ENCODE measurements at places on chromosomes 4 and X. TPM values are rescaled to one million over a fixed set of nuclear protein-coding genes. Genes with fewer than 3 reads are reported as not detected.

GRCh38 chrX:20680998-20681397 is 414.3 kb upstream of the RPS6KA3 start:
- no peak for DNase-seq

GRCh38 chr4:125833-126232 is 1.5 kb downstream of the ZNF718 start:
- no peak for DNase-seq

DNA sequence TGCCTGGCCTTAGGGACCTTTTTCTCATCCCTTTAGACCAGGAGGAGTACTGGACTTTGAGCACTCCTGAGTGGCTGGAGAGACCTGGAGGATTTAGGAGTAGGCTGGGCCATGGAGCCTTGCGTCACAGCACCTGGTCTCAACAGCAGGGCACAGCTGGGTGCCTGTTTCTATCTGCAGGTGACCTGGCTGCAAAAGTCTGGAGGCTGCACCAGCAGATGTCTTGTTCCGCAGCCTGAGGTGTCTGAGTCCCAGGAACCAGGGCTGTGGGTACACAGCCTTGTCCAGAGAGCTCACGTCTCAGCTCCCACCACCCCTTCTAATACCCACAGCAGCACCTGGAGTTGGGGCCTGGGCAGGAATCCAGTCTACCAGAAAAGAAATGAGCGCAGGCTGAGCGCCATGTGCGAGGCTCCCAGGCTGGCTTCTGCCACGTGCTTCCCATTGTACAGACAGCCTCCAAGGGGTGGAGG is 5.0 kb upstream of the NSD2 start:
- DNase-seq = no peak

DNA sequence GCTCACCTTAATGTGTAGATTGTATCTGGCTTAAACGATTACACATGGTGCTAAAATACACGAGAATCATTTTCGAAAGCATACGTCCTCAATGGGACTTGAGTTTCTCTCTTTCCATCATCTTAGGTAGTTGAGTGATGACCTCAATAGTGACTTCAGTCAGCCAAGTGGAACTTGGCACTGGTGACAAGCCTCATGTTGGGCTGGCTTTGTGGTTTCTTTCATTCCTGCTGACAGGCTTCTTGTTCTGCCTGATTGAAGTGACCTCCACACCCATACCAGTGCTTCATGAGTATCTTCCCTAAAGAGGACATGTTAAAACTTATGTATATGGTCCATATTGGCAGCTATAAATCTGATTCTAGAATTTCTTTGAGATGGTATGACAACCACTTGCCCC is 159.1 kb upstream of the WDR1 start:
- no peak for DNase-seq

Gene KLHL4
- under 0.01 TPM for total RNA-seq

DNA sequence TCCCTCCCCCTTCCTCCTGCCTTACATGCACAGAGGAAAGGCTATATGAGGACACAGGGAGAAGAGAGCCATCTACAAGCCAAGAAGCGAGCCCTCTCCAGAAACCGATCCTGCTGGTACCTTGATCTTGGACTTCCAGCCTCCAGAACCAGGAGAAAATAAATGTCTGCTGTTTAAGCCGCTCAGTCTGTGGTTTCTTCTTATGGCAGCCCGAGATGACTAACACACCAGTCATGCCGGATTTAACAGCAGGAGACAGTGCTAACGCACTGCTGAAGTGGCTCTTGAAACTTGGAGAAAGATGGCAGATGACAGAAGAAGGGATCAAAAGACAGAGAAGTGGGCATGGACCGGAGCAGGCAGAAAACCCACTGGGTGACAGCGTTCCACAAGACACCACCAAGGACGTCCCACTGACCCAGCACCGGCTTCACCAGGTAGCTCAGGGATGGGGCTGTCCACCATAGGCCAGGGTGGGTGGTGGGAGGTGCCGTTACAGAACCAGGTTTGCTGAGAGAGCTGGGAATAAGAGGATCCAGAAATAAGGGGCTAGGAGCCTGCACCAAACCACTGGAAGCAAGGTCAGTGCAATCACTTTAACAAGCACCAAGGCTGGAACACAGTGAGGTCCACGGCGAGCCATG is 6.2 kb upstream of the MAN2B2 start:
- DNase-seq = no peak

DNA sequence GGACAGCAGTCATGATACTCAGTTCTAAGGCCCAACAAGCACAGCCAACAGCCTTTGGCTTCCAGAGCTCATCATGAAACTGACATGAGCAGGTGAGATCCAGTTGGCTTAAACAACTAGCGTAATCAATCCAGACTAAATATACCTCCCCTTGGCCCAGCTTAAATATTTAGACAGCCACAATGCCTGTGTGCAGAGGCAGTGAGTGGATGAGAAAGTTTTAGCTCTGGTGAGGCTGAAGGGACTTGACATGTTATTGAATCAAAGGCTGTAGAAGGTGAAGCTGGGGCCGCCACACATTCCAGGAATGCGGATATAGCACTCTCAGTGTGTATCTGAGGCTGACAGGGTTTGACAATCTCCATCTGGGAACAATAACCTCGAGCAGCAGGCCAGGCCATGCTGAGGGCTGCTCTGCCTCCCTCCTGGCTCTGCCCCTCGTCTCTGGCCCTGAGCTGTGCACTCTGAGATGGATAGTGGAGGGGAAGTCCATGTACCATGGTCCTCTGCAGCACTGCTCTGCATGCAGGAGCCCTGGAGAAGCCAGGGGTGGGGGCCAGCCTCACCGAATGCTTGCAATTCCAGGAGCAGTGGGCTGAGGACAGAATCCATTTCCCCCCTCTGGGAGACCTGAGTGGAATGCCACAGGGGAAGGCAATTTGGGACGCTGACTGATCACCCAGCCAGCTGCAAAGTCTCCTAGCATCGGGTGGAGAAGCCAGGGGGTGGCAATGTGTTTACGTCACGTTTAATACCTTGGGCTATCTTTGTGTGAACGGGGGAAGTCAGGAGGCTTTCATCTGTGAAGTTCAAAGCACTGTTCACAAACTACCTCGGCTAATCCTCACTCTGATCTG is 37.3 kb upstream of the RASL11B start:
- no peak for DNase-seq

Gene SPIN2A
- total RNA-seq = 2.0 TPM

DNA sequence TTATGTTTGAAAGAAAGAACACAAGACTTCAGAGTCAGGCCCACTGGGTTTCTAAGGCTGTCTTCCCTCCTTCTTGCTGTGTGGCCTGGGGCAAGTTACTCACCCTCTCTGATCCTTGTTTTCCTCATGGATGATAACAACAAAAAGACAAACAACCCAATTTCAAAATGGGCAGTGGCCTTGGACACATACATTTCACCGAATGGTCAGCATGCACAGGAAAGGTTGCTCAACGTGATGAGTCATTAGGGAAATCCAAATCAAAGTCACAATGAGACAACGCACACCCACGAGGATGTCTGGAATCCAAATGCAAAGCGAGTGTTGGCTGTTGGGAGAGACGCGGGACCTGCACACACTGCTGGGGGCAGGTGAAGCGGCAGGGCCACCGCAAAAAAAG is 50.8 kb upstream of the PPP2R2C start:
- DNase-seq = no peak

Gene SOX3
- not detected for total RNA-seq

Gene UGT2B17
- not detected for total RNA-seq

Gene CC2D2A
- total RNA-seq = 47.9 TPM

DNA sequence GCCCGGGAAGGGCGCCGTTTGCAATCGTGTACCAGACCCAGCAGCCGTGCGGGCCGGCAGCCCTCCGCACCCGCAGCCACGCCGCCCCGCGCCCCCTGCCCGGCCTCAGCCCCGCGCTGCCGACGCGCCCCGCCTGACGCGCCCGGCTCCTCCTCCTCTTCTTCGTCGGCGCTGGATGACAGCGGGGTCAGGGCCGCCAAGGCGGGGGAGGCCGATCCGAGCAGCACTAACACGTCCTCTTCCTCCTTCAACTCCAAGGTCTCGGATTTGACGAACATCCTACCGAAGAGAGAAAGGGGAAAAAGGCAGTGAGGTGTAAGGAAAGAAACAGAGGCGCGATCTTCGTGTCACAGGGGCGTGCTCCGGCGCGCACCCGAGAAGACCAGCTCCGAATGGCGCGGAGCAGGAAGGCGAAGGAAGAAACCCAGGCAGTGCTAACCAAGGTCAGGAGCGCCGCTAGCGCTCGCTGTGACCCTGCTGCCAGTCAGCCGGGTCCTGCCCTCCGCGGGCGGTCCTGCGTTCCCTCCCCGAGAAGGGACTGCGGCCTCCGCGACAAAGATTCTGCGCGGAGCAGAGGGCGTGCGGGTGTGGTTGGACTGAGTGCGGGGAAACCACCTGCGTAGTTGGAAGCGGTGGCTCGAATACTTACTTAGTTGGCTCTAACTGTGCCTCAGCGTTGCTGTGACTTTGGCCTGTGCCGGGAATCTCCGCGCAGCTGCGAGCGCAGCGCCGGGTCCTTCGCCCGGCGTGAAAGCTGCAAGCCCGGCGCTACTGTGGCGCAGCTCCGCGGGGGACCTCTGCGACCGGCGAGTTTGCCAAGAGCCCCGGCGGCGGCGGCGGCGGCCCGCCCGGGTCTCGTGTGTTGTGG is 548 bp downstream of the NEUROG2 start:
- no peak for DNase-seq

DNA sequence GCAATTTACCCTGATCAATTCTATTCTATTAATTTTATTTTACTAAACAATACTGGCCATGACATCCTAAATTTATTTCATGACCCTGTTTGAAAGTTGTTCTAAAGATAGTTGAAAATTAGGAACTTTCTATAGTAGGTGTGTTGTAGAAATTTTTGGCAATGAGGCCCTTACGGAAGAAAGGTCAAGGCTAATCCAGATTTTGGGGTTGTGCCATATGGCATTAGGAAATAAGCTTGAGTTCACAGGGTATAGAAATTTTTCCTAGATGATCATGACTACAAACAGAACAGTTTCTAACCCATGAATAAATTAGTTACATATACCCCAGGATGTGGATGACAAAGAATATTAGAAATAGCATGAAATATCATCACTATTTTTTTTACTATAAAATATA is 7.8 kb upstream of the ALB start:
- DNase-seq = no peak

DNA sequence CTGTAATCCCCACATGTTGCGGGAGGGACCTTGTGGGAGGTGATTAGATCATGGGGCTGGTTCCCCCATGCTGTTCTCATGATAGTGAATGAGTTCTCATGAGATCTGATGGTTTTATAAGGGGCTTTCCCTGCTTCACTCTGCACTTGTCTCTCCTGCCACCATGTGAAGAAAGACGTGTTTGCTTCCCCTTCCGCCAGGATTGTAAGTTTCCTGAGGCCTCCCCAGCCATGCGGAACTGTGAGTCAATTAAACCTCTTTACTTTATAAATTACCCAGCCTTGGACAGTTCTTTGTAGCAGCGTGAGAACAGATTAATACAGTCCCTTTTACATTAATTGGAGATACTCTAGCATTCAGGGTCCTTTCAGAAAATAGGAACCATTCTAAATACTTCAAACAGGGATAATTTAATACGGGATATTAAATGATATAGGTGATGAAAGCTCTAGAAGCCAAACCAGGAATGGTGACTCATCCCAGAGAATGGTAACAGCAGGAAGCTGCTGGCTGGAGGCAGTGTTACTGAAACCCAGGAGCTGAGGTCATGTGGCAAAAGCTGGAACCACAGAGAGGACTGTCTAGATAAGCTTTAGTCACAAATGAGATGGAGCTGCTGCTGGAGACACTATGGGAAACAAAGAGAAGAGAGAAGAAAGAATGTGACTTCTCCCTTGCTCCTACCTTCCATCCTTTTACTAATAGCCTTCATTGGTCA is 57.3 kb downstream of the GSTCD start:
- DNase-seq = no peak

DNA sequence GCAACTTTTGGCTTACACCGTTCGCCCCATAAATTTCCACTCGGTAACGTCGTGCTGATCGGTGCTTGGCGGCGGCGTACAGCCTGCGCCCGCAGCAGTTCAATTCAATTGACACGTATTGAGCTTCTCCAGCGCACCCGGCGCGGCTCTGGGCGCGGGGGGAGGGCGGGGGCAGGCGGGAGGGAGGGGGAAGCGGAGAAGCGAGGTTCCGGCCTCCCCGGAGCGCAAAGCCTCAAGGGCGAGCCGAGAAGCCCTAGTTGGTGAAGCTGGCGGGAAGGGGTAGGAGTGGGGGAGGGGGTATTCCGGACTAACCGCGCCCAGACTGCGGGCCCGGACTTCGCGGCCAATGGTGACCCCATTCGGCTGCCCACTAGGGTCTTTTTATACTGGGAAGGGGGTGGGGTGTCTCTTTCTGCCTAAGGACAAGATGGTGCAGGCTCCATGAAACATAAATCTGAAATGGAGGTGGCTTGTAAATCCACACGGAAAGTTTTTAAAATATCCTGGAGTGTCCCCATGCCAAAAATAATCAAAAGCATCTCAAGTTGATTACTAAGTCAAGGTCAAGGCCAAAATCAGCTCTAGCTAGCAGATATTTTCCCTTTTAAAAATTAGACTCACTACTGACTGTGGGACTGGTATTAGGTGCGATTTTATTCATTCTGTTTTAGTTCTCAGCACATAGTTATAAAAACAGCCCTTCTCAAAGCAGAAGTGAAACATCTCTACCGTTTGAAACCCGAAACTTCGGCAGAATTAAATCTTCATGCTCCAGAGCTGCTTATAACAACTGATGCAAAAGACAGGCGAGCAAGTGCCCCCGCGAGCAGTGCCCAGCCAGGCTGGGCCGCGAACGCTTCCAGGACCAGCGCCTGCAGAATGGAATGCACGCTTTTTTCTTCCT is 1.5 kb upstream of the BCOR start:
- no peak for DNase-seq

All from tibial nerve (tissue), 4 donors.